Sigmoid colon (tissue), 7 donors: ENCODE measurements at places on chromosomes 2 and 18. TPM values are rescaled to one million over a fixed set of nuclear protein-coding genes. Genes with fewer than 3 reads are reported as not detected.

DNA sequence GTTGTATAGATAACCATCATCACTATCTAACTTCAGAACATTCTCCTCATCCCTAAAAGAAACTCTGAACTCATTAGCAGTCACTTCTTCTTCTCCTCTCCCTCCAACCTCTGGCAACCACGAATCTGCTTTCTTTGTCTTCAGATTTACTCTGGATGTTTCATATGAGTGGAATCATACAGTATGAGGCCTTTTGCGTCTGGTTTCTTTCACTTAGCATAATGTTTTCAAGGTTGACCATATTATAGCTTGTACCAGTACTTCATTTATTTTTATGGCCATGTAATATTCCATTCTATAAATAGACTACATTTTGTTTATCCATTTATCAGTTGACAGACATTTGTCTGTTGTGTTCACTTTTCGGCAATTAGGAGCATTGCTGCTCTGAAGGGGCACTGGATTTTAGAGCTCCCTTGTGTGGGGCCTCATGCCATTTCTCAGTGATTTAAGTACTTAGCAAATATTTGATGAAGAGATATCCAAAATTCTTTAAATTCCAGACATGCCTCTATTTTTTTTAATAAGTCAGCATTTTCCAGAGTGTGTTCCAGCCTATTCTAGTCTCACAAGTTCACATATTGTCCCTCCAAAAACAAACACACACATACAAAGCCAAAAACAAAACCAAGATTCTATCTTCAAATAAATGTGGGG is 22.5 kb upstream of the MAP3K20 start:
- no peak for DNase-seq

The TUBB8B gene
- not detected for total RNA-seq

DNA sequence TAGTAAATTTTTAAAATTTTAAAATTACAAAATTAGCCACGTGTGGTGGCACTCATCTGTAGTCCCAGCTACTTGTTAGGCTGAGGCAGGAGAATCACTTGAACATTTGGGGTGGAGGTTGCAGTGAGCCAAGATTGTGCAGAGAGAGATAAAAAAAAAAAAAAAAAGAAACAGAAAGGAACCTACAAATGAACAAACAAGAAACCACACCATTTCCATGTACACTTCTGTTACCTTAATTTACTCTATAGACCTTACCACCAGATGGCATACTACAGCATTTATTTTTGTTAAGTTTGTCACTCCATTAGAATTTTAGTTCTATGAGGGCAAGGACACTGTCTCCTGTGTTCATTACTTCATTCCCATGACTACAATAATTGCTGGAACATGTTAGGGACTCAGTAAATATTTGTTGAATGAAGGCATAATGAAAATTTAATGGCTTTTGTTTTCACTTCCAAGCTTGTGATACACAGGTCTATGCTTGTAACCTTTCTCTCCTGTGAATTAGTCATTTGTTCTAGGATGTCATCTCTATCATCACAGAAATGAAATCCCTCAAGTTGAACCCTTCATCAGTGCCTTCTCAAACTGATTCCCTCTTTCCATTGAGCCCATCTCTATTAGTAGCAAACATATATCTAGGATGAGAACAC is 76.0 kb downstream of the ARHGAP15 start:
- DNase-seq, result no peak

The NT5DC4 gene
- not detected for total RNA-seq

DNA sequence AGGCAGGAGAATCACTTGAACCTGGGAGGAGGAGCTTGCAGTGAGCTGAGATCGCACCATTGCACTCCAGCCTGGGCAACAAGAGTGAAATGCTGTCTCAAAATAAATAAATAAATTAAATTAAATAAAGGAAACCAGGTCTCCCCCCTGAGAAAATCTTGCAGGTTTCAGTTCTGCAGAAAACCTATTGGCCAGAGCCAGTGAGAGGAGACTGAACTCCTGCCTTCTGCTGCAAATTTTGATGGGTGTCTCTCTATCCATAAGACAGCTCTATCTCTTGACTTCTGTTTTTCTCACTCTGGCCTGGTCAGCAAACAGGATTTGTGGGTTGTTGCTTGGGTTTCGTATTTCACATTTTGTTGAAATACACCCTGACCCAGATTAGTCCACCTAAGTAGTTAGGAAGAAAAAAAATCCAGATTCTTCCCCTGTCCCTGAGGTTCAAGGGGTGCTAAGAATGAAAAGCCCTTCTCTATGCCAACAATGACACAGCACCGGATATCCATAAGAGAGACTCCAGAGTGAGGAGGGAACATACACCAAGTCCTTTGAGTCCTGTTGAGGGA is 86.7 kb upstream of the MAP4K4 start:
- DNase-seq, result no peak

- no peak for DNase-seq
These were observed 471.8 kb upstream of the CWC22 start for GRCh38 chr2:180478883-180479282.

DNA sequence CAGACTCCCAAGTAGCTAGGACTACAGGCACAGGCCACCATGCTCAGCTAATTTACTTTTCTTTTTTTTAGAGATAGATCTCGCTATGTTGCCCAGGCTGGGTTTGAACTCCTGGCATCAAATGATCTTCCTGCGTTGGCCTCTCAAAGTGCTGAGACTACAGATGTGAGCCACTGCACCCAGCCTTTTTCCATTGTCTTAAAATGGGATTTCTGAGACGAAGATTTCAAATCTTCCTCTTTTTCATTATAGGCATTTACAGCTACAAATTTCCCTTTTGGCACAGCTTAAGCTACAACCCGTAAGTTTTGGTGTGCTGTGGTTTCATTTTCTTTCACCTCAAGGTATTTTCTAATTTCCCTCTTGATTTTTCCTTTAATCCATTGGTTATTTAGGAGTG is 8.6 kb downstream of the GNLY start:
- no peak for DNase-seq

The CIB4 gene
- total RNA-seq, result not detected

DNA sequence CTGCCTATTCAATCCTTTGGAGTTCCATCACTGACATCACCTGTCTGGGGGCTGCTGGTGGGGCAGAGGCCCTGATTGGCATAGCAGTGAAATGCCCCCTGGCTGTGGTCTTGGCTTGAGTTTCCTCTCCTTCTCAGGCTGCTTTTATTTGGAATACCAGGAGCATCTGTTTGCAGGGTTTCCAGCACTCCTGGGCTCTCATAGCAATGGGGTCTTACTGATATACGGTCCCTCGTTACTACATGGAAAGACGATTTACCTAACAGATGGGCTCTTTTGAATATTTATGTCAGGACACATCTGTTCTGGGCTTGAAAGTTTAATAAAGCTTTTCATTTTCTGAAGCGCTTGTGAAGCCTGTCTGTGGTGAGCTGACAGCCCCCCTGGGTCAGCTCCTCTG is 230.3 kb downstream of the SLC4A3 start:
- no peak for DNase-seq

The CNGA3 gene
- total RNA-seq, result 3.6 TPM

The NEB gene
- 1.4 TPM for total RNA-seq

DNA sequence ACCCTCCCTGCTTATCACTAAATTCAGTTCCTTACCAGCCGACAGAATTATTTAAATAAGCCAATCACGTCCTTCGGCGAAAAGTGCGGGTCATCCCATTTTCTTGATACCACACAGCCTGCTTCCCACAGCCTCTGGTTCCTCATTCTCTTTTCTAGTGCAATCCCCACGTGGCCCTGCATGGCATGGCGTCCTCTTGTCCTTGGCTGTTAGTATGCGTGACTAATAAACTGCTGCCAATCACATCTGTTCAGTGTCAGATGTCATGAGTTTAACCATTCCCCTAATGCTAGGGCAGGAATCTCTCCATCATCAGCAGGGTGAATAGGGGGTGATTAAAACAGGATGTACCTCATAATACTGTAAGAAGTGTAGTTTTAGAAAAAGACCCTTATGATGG is 62.8 kb upstream of the TSPYL6 start:
- DNase-seq, result no peak

- no peak for DNase-seq
These were observed 3.7 kb downstream of the FTCDNL1 start for GRCh38 chr2:199847181-199847864.

- DNase-seq, result no peak
These were observed 37.6 kb upstream of the PAX3 start for GRCh38 chr2:222336442-222336841.

GRCh38 chr2:238701341-238702206 is 146.3 kb upstream of the TWIST2 start:
- peak; percentile 41 for DNase-seq

The MYO7B gene
- 3.0 TPM for total RNA-seq

DNA sequence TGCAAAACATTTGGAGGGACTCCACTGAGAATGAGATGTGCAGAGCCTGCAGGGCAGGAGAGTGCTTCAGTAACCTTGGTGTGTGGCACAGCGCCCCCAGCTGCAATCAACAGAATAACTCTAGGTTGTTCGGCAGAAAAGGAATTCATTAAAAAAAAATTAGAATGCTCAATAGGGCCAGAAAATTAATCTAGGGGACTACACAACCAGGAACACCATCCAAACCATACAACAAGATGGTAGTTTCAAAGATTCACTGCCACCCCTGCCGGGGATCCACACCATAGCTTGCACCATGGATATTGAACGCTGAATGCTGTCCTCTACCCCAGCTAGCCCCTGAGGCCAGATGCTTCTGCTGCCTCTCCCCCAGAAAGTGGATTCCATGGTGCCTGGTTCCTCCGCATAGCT is 50.1 kb downstream of the THUMPD2 start:
- no peak for DNase-seq

- DNase-seq, result peak; percentile 62
These were observed 8.2 kb downstream of the IGFBP5 start for GRCh38 chr2:216687111-216687510.

The RAX gene
- not detected for total RNA-seq

- DNase-seq, result no peak
These were observed 1.7 kb upstream of the GATA6 start for GRCh38 chr18:22167471-22168241.

GRCh38 chr2:23414106-23414505 is 29.1 kb downstream of the KLHL29 start:
- no peak for DNase-seq

GRCh38 chr2:199148076-199148845 is 309.5 kb downstream of the SATB2 start:
- DNase-seq, result no peak

The PRKAG3 gene
- total RNA-seq, result not detected

The PJVK gene
- 2.9 TPM for total RNA-seq

The GNLY gene
- total RNA-seq, result 1.6 TPM

DNA sequence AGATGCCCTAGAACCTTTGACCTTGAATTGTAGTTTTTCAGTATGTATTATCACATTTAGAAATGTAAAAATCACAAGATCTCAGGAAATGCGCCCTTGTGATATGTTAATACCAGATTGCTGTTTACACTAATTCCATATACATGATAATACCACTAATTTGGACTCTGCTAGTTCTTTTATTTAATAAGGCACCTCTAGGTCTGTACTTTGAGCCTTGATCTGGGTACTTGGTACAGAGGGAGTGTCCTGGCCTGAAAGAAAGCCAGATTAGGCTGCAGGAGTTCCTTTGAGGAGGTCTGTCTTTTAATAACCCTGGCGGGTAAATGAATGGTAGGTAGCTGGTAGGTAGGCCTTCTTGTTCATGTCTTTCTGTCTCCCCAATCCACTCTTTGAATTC is 26.3 kb downstream of the PLEKHA3 start:
- DNase-seq, result no peak

DNA sequence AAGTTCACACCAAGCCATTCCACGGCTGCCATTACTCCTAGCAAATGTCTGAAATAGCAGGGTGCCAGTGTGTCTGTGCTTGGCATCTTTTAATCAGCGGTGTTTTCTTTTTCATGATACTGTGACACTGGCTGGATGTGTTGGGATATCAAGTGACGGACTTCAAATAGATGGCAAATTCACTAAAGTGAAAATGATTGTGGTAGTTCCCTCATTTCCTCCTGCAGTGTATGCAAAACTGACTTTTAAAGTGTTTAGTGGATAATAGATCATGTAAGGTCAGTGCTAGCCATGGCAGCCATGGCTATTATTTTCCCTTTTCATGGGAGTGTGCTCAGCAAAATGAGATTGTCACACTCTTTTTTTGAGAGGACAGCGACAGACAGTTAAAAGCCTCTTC is 261.5 kb upstream of the SIX3 start:
- no peak for DNase-seq

- no peak for DNase-seq
These were observed 17.3 kb upstream of the ABI2 start for GRCh38 chr2:203310688-203311436.

The IL36G gene
- not detected for total RNA-seq

- no peak for DNase-seq
These were observed 212.9 kb upstream of the APCDD1 start for GRCh38 chr18:10241579-10241978.

DNA sequence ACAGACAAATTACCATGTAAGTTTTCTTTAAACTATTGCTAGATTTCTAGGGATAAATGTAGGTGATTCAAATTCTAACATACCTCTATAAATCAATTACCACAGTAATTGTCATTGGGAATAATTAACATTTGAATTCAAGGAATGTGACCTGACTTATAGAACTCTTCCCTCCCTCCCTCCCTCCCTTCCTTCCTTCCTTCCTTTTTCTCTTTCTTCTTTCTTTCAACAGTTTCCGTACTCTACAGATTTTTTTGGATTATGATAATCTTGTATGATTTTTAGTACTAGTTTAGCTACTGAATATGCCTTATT is 18.2 kb upstream of the FTCDNL1 start:
- no peak for DNase-seq

GRCh38 chr2:8285081-8285480 is 396.8 kb upstream of the ID2 start:
- no peak for DNase-seq

The SERPINB10 gene
- not detected for total RNA-seq

The SSB gene
- 126 TPM for total RNA-seq

DNA sequence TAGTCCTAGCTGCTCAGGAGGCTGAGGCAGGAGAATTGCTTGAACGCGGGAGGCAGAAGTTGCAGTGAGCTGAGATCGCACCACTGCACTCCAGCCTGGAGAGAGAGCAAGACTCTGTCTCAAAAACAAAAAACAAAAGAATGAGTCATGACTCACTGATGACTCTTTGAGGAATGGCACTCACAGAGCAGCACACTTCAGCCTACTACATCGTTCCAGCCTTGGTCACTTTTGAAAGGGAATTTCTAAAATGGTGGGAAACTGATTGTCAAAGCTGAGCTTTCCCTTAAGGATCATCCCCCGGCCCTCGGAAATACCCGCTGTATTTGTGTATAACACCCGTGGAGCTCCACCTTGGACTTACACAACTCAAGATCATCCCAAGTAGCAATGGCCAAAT is 217.3 kb upstream of the HS6ST1 start:
- no peak for DNase-seq

GRCh38 chr18:63907664-63908063 is at the start of gene SERPINB10:
SERPINB10 (plus strand) TSS chr18:63907958; CDS start chr18:63915511, 7,553 bp downstream.
- DNase-seq, result no peak

GRCh38 chr2:40535972-40536371 is 84.1 kb upstream of the SLC8A1 start:
- no peak for DNase-seq

GRCh38 chr2:43557196-43557595 is 38.6 kb downstream of the THADA start:
- no peak for DNase-seq

The RGPD5 gene
- 29.1 TPM for total RNA-seq
